ENCODE measurements at places on chromosomes 1 and 21.

DNA sequence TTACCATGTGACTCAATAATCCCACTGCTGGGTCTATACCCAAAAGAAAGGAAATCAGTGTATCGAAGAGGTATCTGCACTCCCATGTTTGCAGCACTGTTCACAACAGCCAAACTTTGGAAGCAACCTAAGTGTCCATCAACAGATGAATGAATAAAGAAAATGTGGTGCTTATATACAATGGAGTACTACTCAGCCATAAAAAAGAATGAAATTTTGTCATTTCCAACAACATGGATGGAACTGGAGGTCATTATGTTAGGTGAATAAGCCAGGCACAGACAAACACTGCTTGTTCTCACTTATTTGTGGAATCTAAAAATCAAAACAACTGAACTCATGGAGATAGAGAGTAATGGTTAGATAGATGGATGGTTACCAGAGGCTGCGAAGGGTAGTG lies 79.3 kb downstream of the KIAA0319L start:
- no peak for DNase-seq

- no peak for DNase-seq
Measured at GRCh38 chr1:236179634-236180033, 37.3 kb downstream of the GPR137B start.

DNA sequence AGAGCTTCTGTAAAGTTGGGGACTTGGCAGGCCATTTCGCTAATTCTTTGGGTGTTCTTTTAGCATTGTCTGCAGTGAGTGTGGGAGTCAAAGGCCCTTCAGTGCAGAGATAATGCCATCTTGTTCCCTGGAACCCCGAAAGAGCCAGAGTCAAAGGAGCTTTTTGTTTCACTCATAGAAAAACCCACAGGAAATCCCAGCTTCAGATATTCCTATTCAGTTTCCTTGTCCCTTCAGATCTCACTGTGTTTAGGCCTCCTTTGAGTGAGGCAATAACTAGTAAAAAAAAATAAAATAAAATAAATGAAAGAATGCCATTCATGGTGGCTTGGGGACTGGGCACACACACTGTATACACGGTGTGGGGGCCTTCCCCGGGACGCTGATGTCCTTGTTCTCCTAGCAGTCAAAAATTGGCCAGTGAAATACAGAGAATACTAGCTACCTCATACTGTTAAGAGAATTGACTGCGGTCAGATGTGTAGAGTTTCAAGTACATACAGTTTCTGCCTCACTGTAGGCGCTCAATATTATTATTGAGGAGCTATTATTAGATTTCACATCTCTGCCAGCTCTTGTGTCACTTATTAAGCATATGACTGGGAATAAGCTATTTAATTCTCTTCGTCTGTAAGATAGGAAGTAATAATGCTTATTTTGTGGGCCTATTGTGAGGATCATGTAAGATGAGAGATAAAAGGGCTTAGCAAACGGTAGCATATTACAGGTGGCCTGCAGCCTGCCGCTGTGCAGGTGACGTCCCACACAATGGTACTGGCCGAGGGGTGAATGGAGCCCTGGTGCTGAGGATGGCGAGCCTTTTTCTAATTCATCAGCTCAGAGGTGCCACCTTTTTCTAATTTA lies 16.7 kb downstream of the DISC1 start:
- no peak for DNase-seq

DNA sequence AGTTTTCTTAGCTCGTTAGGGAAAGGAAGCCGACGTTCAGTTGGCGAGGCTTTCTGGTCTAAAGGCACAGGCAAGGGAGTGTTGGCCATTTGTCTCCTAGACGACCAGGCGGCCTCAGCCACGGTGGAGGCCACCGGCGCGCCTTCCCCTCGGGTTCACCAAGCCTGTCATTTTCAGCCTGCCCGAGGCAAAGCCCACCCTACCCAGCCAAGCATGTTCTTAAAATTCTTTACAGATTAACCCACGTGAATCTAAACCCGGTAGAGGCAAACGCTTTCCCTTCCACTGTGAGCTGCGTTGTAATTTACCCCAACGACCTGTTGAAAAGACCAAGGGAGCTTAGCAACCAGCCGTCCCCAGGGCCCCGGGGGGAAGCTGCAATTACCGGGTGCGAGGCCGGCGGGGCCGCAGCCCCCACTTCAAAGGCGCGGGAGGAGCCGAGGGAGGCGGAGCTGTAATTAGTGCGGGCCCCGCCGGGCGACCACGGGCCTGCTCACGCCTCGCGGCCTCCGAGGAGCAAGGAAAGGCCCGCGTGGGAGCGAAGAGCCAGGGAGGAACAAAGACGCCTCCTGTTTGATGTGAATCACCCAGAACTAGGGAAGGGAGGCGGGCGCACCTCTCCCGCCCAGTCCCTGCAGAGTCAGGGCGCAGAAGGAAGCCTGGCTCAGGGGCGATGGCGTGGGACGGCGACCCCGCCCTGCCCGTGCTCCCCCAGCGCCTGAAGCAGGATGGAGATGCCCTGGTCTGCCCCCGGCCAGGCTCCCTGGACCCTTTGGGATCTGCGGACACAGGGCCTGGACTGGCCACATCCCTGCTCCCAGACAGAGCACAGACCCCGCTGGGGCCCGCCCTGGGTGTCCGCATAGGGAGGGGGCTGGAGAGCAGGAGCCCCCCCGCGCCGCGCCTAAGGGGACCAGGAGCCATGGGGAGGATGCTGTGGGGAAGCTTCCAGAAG lies 12.1 kb upstream of the TSPEAR start:
- no peak for DNase-seq

- DNase-seq: no peak
Measured at GRCh38 chr1:47219001-47219400, 13.0 kb downstream of the TAL1 start.

DNA sequence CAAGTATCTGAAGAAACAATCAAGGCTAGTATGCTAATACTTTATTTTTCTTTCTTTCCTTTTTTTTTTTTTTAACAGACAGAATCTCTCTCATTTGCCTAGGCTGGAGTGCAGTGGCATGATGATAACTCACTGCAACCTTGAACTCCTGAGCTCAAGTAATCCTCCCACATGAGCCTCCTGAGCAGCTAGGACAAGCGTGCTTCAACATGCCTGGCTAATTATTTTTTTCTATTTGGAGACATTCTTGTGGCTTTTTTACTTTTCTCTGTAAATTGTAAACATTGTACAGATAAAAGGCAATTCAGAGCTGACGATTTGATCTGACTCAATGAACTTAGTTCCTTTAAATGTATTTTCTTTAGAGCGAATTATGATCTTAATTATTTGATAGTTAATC lies 41.4 kb downstream of the CCDC18 start:
- no peak for DNase-seq

DNA sequence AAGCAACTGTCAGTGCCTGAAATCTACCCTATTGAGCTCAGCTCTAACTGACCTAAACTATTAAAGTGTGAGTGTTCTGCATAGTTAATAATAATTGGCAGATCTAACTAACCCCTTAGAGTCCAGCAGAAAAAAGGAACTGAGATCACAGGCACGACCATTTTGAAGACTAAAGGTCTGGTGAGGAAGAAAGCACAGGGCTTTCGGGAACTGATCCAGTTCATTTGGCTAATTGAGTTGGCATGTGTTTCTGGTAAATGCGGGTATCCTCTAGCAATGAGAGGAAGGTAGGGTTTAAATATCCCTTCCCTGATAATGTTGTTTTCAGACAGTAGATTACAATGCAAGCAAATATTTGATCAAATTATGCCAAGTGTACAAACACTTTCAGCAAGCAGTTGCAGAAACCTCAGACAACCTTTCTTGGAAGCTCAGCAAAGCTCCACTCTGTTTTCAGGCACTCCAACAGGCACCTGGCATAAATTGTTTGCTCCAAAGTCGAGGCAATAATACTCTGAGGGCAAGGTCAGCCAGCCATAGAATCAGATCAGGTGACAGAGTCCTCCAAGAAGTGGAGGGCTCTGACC lies 100.8 kb downstream of the KCNK1 start:
- no peak for DNase-seq

GRCh38 chr1:184060316-184060715 lies 8.8 kb downstream of the TSEN15 start:
- no peak for DNase-seq

DNA sequence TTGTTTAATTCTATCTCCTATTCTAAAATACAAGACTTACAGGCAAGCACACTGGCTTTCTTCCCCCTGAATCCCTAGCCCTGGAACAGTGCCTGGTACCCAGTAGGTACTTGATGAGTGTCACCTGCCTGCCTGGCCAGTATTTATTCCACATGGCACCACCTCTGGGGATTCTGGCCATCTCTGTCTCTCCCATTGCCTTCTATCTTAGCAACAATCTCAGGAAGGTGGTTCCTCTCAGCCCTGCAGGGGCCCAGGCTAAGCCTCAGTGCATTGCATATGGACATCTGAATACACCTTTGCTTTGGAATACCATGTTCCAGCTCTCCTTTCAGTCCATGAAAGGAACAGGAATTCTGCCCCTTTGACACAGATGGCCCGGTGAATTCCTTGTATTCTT lies 81.0 kb downstream of the HIVEP3 start:
- no peak for DNase-seq

- no peak for DNase-seq
Measured at GRCh38 chr1:226203240-226203639, 16.7 kb upstream of the ACBD3 start.

Data from stimulated activated CD4-positive, alpha-beta T cell treated with anti-CD3 and anti-CD28 coated beads, TNF-alpha, amount 100 ng/mL, for 48 hours (primary cell).